NCI-H446 treated with DMSO at 0.1 percent for 48 hours (cell line): ENCODE measurements at places on chromosomes 6 and 20.

- DNase-seq = no peak
Measured at GRCh38 chr20:47502271-47503239, 868 bp downstream of the NCOA3 start.

GRCh38 chr6:18053555-18054445 lies 66.4 kb upstream of the KIF13A start:
- DNase-seq = no peak

GRCh38 chr20:36893801-36894200 lies 17.9 kb downstream of the TLDC2 start:
- DNase-seq = no peak

DNA sequence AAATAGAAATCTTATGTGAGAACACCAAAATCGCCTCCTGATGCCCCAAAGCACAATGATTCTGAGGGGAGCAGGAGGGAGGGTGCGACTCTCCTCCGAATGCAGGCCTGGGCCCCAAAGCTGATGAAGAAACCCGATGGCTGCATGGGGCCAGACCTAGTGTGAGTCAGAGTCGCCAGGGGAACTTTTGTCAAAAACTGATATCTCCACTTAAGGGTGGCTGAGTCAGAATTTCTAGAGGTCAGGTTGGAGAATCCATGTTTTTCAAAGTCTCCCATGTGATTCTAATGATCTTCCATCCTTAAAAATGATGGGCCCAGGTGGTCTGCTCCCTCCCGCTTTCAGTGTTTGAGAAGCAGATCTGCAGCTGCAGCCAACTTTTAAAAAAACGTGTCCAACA lies 172.8 kb downstream of the BACH2 start:
- no peak for DNase-seq

DNA sequence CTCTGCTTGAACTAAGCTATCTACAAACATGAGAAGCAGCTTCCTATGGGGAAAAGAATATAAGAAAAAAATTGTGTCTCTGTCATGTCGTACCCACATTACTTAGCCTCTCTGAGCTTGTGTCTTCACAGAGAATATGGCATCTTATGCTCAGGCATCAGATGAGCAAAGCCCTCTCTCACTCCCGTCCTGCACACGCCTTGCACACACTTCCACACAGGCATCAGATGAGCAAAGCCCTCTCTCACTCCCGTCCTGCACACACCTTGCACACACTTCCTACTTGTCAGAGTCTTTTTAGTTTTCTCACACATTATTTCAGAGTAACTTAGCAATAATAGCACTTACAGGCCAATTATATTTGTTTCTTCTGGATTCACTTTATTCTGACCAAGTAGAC lies 79.0 kb upstream of the DUSP22 start:
- DNase-seq = no peak

- DNase-seq = no peak
Measured at GRCh38 chr6:18603361-18603760, 216.2 kb downstream of the RNF144B start.

DNA sequence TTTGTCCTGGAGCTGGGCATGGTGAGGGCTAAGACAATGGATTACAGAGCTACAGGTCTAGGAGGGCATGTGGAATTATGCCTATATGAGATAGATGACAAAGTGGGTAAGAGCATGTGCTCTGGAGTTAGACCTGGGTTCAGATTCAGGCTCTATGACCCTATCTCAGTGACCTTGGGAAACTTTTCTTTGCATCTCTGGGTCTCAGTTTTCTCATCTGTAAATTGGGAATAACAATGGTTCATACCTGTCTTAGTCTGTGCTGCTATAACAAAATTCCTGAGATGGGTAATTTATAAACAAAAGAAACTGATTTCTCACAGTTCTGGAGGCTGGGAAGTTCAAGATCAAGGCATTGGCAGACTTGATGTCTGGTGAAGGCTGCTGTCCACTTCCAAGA lies 30.3 kb downstream of the PPARD start:
- no peak for DNase-seq

DNA sequence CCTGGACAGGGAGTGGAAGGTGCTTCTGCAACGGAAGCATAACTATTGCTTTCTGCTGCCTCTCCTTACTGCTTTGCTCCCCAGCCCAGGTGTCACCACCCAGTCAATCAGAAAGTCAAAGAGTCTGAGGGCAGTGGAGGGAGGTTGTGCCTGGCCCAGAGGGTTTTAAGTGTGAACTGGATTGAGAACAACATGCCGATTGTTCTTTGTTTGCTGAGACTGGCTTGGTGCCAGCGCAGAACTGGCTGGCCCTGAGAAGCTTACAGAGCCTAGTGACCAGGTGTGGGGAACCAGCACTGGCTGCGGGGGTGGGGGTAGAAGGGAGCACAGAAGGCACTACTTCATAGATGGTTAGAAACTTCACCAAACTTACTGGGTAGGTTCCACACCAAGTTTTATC lies 31.1 kb upstream of the ENPP4 start:
- no peak for DNase-seq
